Lower lobe of right lung (tissue), 2 donors: ENCODE measurements at places on chromosomes 7 and 10. TPM values are rescaled to one million over a fixed set of nuclear protein-coding genes. Genes with fewer than 3 reads are reported as not detected.

The KCNH2 gene
- 2.4 TPM for total RNA-seq

- DNase-seq: no peak
- H3K4me1 ChIP-seq: no peaks in the 10 kb centered on the region
- no peak overlapping the region for H3K4me3 ChIP-seq
- no peaks in the 10 kb centered on the region for H3K27me3 ChIP-seq
These were observed 89.4 kb downstream of the CTNNA3 start for GRCh38 chr10:67606572-67606971.

The LIPF gene
- not detected for total RNA-seq

GRCh38 chr7:50358041-50358705 lies 53.7 kb downstream of the IKZF1 start:
- peaks cover 30% of the 10 kb centered on the region for H3K4me1 ChIP-seq
- no peak overlapping the region for H3K27ac ChIP-seq
- DNase-seq: no peak
- peaks cover 4% of the 10 kb centered on the region for H3K36me3 ChIP-seq
- no peaks in the 10 kb centered on the region for H3K27me3 ChIP-seq

The WDR86 gene
- 4.4 TPM for total RNA-seq

- peaks cover 25% of the 10 kb centered on the region for H3K4me1 ChIP-seq
- no peaks in the 10 kb centered on the region for H3K27me3 ChIP-seq
- no peak for DNase-seq
These were observed 88.3 kb downstream of the ARMH3 start for GRCh38 chr10:101967713-101968112.

The SKIDA1 gene
- 0.95 TPM for total RNA-seq

- peaks cover 3% of the 10 kb centered on the region for H3K4me1 ChIP-seq
- H3K4me3 ChIP-seq: no peak overlapping the region
- H3K27me3 ChIP-seq: no peaks in the 10 kb centered on the region
These were observed 891.9 kb upstream of the MBL2 start for GRCh38 chr10:53664282-53665019.

DNA sequence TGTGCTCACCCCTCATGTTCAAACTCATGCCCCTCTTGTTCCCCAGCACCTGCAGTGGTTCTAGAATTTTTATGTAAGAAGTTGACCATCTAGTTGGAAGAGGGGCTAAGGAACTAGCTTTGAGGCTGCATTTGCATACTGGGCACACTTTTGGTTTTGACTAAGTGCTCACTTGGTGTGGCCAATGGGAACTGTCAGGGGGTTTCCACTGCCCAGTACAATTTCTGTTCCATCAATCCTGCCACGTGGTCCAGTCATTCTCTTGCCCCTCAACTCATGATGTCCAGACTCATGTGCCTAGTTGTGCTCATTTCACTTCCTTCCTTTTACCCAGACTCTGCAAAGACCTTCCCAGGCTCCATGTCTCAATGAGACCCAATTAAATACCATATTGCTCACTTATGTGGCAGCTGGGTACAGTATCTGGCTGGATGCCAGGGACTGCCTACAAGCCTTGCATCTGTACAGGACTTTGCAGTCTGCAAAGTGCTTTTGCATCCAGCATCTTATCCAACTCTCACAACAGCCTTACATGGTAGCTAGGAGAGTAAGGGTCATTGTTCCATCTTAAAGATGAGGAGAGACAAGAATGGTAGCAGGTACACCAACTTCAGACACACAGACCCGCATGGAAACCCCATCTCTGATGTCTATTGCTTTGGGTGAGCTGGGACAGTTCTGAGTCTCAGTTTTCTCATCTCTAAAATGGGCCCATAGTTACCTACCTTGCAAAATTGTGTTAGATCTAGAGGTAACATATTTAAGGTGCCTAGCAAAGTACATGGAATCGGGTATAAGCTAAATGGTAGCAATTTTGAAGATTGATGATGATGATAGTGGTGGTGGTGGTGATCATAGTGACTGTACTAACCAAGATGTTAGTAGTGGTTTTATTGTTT lies 30.1 kb upstream of the KCNMA1 start:
- no peak overlapping the region for H3K27ac ChIP-seq
- no peak for DNase-seq
- no peaks in the 10 kb centered on the region for H3K27me3 ChIP-seq
- no peaks in the 10 kb centered on the region for H3K36me3 ChIP-seq

The HOXA11 gene
- not detected for total RNA-seq

DNA sequence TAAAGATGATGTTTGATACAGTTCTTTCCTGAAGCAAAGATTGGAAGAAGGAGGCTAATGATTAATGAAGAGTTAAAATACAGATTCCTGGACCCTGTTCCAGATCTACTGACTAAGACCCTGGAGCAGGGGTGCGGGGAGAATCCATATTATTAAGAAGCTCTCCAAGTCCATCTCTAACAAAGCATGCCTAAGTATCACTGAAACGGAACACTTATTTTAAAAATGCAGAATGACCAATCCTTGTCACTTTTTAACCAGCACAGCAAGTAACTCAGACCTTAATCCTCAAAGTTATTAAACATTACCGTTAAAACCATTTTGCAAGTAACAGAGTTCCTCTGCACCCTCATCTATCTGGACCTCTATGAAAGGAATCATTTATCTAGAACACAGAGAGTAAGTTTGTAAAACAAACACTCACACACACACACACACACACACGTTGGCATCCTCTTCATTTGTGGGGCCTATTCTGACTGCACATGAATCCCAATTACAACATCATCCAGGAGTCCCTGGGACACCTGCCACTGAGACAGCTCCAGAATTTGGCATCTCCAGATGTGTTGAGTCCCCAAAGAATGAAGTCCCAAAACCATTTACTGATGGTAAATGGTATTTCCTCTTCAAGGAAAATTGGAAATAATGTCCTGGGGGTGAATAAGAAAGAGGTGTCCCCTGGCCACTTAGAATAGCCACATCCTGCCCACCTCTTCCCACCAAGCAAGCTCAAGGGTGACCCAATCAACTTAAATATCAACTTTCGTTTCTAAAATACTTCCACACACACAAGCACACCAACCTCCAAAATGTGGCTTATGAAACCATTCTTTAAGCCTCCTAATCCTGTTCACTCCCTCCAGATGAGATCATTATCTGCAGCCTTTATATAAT lies 117.5 kb downstream of the PARD3 start:
- H3K27me3 ChIP-seq: no peaks in the 10 kb centered on the region
- H3K4me3 ChIP-seq: no peak overlapping the region
- H3K27ac ChIP-seq: no peak overlapping the region
- peaks cover 40% of the 10 kb centered on the region for H3K4me1 ChIP-seq

- peak overlapping the region; percentile 67 for H3K4me3 ChIP-seq
- H3K4me1 ChIP-seq: peaks cover 8% of the 10 kb centered on the region
- no peaks in the 10 kb centered on the region for H3K36me3 ChIP-seq
- H3K27ac ChIP-seq: peak overlapping the region; percentile 80
- H3K27me3 ChIP-seq: peaks cover 5% of the 10 kb centered on the region
These were observed 46.0 kb upstream of the CDK1 start for GRCh38 chr10:60732198-60732806.

The GIMAP6 gene
- total RNA-seq: 69.3 TPM

The AKR1C1 gene
- 54.5 TPM for total RNA-seq

The TEX47 gene
- total RNA-seq: not detected

The MYL7 gene
- 1.6 TPM for total RNA-seq

DNA sequence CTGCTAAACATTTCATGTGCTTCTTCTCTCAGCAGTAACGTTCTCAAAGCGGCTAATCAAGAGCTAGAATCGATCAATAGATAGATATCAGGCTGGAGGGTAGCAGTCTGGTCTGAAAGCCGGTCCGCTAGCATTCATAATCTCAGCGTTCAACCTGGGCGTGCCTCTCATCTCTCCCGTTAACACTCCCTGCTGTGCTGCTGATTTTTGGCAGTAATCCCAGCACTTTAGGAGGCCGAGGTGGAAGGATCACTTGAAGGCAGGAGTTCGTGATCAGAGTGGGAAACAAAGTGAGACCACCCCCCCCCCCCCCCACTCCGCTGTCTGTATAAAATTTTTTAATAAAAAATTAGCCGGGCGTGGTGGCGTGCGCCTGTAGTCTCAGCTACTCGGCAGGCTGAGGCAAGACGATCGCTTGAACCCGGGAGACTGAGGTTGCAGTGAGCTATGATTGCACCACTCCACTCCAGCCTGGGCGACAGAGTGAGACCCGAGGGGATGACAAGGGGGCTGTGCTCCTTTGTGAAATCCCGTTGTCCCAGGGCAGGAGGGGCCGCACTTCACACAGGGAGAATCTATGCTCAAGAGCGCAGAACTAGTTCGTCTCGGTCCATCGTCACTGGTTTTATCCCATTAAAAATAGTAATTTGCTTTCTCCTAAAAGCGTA lies 624 bp upstream of the CEP55 start:
- DNase-seq: no peak
- no peaks in the 10 kb centered on the region for H3K36me3 ChIP-seq
- H3K4me1 ChIP-seq: peaks cover 5% of the 10 kb centered on the region
- peak overlapping the region; percentile 71 for H3K4me3 ChIP-seq
- H3K27me3 ChIP-seq: no peaks in the 10 kb centered on the region

DNA sequence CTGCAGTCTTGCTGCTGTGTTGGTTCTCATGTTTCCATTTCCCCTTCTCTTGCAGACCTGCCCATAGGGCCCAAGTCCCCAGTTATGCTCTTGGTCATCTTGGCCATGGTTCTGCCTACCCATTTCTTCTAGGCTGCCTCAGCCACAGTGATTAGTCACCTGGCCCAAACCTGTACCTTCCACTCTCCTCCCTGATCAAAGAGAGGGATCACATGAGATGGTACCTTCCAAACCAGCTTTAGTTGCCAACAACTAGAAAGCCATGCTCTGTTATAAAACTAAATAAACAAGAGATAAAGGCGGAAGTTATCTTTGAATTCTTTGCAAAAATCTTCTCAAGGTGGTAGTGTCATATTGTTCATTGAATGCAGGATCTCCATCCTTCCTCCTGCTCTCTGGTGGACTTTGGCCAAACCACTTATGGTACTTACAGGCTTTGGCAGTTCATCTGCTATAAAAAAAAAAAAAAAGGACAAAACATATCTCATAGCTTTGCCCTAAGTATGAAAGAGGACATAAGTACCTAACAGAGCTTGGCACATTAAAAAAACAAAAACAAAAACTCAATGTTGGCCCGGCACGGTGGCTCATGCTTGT lies 25.8 kb downstream of the TACC2 start:
- H3K4me3 ChIP-seq: no peak overlapping the region
- no peaks in the 10 kb centered on the region for H3K36me3 ChIP-seq
- H3K4me1 ChIP-seq: peaks cover 7% of the 10 kb centered on the region
- H3K27me3 ChIP-seq: no peaks in the 10 kb centered on the region
- DNase-seq: no peak
- no peak overlapping the region for H3K27ac ChIP-seq

DNA sequence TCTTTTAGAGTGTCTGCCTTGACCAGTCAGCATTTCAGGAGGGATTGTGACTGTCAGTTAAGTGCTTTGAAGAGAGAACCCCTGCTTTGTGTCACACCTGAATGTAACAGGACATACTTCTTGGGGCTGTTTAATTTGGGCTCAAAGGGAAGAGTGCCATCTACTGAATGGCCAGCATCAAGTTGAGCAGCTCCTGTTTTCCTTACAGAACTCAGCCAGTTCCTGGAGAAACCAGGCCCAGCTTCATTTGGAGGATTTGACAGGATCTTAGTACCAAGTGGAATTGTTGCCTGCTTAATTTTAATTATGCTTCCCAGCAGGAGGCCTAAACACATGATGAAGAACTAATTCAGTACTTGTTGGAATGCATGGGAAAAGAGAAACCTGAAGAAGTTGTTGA lies 8.3 kb downstream of the ADD3 start:
- no peak for DNase-seq
- H3K4me3 ChIP-seq: no peak overlapping the region
- H3K27ac ChIP-seq: no peak overlapping the region
- no peaks in the 10 kb centered on the region for H3K36me3 ChIP-seq

- DNase-seq: no peak
- H3K27ac ChIP-seq: no peak overlapping the region
- no peak overlapping the region for H3K4me3 ChIP-seq
- H3K4me1 ChIP-seq: no peaks in the 10 kb centered on the region
- H3K27me3 ChIP-seq: peaks cover 26% of the 10 kb centered on the region
These were observed 48.5 kb upstream of the LEP start for GRCh38 chr7:128192497-128193142.

DNA sequence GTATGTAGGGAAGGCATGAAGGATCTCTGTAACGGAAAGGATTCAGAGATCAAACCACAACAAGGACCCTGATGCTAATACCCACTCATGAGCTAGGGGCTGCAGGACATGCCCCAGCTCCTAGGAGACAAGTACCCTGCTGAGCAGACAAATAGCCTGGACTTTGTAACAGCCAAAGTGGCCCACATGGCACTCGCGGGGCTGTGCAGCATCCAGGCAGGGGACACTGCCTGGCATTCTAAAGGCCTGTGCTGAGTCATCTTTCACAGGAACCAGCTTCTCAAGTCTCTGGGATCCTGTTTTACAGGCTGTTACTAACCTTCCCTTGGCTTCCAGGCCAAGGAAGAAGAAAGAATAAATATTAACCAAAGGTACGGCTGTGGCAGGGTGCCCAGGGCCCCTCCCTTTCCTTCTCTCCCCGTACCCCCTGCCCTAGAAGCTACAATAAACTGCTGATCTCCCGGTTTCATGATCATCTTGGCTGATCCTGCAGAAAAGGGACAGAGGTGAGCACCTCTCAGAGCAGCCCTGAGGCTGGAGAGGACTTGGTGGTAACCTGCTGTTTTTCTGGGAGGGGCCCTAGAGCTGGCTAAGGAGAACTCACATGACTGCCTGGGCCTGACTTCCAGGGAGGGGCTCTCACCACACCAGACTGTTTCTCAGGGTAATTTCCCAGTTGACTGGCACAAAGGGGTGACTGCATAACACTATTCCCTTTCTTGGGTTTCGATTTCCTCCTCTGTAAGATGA lies 4.2 kb upstream of the RPEL1 start:
- no peak overlapping the region for H3K4me3 ChIP-seq
- peak; percentile 73 for DNase-seq
- no peaks in the 10 kb centered on the region for H3K36me3 ChIP-seq
- H3K27ac ChIP-seq: peak overlapping the region; percentile 64
- peaks cover 39% of the 10 kb centered on the region for H3K4me1 ChIP-seq

- no peaks in the 10 kb centered on the region for H3K36me3 ChIP-seq
- no peak overlapping the region for H3K4me3 ChIP-seq
- H3K4me1 ChIP-seq: no peaks in the 10 kb centered on the region
These were observed 220.0 kb upstream of the DPP6 start for GRCh38 chr7:153832160-153832559.

DNA sequence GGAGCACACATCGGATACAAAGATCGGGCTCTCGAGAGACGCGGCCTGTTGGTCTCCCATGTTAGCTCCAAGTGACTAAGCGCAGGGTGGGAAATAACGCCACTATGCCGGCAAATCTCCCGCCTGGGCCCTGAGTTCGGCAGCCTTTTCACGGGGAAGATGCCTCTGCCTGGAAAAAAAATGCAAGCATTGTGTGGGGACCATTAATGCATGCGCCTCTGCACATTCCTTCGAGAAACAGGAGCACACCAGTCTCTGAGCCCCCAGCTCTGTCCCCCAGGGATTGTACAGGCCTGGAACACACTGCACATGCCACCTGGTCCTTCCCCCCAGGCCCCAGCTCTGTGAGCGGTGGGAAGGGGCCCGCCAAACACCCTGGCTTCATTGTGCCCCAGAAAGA lies 44.1 kb downstream of the FBXW4 start:
- H3K4me1 ChIP-seq: no peaks in the 10 kb centered on the region
- no peaks in the 10 kb centered on the region for H3K27me3 ChIP-seq
- peaks cover 88% of the 10 kb centered on the region for H3K36me3 ChIP-seq
- no peak for DNase-seq
- no peak overlapping the region for H3K27ac ChIP-seq

The COL26A1 gene
- total RNA-seq: 0.24 TPM

The HNRNPA2B1 gene
- 368 TPM for total RNA-seq

The MAT1A gene
- total RNA-seq: 1.0 TPM
